ENCODE measurements at places on chromosomes 4 and X.

DNA sequence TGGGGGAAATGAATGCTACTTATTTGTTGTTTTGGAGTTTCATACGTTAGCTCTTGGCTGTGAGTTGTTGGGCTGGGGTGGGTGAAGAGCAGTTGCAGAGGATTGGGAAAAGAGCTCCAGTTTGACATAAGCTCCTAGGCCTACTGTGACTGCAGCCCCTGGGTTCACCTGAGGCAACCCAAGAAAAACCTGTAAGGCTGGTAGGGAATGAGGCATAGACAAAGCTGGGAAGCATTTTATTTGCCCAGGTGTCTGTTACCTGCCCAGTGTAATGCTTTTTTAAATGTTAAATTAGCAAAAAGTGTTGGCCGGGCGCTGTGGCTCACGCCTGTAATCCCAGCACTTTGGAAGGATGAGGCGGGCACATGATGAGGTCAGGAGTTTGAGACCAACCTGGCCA is 160.0 kb downstream of the FHIP1A start:
- no peak for DNase-seq

GRCh38 chr4:118760493-118760892 is 75.3 kb downstream of the METTL14 start:
- DNase-seq = no peak

- no peak for DNase-seq
These were observed 46.9 kb downstream of the TET2 start for GRCh38 chr4:105193536-105193935.

- DNase-seq = no peak
These were observed 86.8 kb downstream of the FAM53A start for GRCh38 chr4:1597021-1597931.

DNA sequence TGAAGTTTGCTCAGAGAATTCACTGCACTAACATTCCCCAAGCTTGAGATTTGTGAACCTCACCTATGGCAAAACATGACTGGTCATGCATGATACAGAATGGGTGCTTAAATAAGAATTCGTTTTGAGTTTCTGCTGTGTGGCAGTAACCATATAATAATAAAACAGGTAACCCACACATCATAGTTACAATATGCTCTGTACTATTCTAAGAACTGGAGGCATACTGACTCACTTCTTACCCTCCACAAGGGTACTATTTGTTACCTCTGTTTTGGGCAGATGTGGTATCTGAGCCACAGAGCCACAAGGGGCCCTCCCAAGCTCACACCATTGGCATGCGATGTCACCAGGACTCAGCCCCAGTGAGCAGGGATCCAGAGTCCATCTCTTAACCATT is 17.6 kb downstream of the SLC2A9 start:
- DNase-seq = no peak

DNA sequence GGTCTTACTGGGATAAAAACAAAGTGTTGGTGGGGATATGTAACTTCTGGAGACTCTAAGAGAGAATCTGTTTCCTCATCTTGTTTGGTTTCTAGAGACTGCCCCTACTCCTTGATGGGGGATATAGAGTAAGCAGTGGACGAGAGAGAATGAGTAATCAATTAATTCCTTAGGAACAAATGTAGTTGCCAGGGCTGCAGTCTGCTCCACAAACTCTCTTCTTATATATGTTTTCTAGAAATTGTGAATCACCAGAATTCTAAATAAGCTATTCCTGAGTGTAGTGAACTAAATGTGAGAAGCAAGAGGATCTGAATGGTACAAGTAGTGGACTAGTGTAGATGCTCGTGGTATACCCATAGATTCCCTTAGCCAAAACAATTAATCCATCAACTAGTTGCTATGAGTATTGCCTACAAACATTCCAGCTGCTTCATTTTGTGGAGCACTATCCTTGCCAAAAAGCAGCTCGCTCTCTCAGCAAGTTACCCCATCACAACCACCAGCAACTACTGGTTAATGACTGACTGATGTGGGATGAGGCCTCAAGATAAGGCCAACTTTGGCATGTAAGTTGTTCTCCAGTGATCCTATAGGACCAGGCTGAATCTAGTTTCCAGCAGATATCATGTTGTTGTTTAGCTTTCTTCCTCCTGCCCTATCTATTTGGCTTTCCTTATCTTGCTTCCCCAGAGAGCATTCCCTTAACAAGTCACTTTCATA is 273.0 kb downstream of the SLC7A11 start:
- no peak for DNase-seq

GRCh38 chr4:147825451-147826287 is 93.8 kb downstream of the ARHGAP10 start:
- DNase-seq = no peak

DNA sequence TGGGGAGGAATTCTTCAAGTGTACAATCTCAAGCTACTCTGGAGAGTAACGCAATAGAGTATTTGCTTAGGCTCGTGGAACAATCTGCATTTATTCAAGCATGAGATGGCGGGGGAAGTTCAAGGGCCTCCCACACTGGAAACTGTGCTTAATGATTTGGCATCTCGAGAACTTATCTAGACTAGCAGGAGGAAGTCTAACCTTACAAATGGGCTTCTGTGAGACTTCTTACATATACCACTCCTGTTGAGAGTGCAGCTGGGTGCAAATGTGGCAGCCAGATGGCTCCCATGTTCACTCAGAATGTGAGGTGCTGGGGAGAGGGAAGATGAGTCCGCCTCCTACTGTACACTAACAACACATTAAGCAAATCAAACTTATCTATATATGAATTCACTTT is 29.3 kb upstream of the PTPN13 start:
- DNase-seq = no peak

DNA sequence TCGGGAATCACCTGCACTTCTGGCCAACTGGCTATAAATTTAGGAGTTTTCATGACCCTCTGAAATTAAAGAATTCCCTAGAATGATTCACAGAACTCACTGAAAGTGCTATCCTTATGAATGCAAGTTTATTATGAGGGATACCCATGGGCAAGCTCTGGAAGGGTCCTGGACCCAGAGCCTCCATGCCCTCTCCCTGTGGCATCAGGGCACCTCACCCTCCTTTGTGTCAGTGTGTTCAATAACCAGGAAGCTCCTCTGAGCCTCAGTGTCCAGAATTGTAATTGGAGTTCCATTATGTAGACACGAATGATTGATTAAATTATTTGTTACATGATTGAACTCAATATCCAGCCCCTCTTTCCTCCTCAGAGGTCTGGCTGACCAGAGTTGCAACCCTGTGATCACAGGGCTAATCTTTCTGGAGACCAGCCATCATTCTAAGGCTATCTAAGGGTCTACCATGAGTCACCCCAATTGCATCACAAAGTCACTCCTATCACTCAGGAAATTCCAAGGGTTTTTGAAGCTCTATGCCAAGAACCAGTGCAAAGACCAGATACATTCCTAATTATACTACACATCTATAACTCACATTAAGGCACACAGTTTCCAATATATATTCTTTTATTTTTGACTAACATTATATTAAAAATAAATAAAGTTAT is 8.9 kb downstream of the ANXA3 start:
- no peak for DNase-seq

DNA sequence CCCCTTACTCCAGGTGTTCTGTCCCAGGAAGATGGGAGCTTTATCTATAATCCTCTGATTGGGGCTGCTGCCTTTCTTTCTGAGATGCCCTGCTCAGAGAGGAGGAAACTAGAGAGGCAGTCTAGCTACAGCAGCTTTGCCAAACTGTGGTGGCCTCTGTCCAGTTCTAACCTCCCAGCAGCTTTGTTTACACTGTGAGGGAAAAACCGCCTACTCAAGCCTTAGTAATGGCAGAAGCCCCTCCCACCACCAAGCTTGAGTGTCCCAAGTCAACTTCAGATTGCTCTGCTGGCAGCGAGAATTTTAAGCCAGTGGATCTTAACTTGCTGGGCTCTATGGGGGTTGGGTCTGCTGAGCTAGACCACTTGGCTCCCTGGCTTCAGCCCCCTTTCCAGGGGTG is 394.9 kb upstream of the PABPC5 start:
- DNase-seq = no peak

DNA sequence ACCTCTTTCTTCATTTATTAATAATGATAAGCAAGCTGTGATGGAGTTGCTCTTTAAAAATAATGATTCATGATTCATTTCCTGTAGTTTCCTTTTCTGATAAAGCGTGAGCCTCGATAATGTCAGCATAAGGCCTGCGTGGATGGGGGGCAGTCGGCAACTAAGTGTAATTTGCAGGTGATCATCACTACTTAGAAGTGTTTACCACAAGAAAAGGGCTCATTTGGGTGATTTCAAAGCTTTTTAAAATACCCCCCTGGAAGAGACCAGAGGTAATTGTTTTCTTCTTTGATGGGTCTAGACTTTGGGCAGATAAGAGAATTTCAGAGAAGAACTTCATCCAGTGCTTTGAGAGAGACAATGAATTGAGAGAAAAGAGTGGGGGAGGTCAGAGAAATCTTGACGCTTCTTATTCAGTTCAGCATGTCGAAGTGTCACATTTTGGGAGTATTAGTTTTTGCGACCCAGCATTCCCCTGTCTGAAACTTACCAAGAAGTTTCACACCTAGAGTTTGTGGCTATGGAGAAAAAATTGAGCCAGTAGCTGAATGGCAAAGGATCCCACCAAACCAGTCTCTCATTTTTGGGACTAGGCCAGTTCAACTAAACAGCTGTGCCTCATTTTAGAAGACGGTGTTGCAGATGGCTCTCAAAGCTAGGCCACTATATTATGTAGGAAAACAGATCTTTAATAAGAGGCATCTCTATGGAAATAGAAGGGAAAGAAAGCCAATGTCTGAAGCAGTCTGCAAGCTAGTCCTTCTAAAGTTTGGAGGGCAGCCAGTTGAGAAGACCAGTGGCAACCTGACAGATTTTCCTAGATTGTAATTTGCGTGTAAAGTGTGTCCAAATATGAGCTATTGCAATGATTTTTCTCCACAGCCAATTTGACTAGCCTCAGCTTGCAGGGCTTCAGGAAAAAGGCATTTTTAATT is 171.0 kb upstream of the PPP1R2C start:
- no peak for DNase-seq

DNA sequence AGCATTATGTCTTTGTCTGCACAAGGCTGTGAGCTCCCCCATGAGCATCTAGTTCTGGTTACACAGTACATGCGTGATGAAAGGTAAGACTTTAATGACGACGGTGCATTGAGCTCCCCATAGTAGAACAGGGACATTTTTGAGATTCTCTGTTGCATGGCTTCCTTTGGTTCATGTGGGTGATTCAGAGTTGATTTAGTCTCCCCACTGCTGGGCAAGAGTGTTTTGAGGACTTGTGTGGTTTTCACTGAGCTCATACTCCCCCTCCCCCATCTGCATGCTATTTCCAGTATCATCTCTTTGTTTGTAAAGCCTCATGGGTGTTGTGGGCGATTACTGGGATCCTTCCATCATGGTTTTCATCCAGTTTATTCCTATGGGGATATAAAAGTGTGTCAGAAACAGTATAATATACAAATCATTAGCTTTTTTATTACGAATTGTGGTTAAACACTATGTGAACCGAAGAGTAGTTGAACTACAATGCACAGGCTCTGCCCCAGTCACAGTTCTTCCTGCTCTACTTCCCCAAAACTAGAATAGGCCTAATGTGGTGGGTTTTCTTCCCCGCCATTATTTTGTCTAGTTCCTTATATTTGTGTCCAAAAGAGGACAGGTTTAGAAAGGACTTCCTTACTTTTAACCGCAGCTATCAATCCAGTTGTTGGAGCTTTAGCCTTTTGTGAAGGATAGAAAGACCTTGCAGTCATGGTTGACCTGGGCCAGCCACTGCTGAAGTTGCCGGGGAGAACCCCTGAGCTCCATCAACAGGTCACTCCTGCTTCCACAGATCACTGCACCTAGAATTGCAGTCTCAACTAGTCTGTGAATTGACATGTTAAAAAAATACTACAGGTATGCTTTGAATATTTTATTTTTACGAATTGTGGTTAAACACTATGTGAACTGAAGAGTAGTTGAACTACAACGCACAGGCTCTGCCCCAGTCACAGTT is 30.4 kb downstream of the KIT start:
- DNase-seq = no peak

DNA sequence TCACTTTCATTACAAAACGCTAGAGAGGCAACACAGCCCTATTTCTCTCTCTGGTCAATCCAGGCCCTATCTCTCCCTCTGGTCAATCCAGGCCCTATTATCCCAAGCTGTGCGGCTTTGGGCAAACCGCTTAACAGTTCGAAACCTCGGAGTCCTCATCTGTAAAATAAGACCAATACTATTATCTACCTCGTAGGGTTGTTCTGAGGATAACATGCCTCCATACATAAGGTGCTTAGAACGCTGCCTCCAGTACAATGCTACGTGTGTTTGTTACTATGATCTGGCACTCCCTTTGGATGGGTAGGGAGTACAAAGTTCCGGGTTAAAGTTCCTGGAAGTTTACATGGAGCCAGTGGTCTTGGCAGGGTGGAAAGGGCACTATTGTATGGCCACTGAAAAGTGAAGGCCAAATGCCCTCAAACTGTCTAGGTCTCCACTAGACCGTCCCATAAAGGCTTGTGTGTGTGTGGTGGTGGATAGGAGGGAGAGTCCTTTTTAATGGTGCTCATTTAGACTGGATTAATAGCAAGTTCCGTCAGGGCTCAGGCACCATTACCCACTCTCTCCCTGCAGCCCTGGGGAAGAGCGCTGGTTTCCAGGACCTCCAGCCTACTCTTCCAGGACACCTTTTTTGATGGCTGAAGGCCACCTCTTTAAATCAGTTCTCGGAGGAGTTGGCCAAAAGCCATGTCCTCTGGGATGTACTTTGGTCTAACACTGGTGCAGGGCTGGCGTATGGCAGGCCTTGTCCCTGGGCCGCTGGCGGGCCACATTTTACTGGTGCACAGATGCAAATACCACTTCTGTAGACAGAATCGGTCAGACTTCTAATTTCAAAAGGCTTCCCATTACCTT is 75.6 kb upstream of the BCOR start:
- DNase-seq = no peak

- no peak for DNase-seq
These were observed 900 bp downstream of the CTAG2 start for GRCh38 chrX:154652311-154653047.

GRCh38 chr4:36722986-36723385 is 441.6 kb downstream of the DTHD1 start:
- DNase-seq = no peak

DNA sequence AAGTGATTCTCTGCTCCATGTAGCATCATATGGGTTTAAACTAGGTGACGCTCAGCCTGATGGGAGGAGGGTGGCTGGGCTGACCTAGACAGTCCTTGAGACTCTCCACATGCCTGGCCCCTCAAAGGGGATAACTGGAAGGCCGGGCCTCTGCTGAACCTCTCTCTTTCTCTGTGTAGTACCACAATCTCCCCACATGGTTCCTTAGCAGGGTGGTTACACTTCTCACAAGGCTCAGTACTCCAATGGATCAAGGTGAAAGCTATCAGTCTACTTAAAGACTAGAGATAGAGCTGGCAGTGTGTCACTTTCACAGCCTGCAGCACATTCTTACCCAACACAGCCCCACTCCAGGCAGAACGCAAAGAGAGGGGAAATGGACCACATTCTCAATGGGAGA is 80.4 kb downstream of the LDB2 start:
- no peak for DNase-seq

- DNase-seq = no peak
These were observed 56.6 kb upstream of the TMEM184C start for GRCh38 chr4:147560625-147561024.

GRCh38 chr4:147829401-147830101 is 97.7 kb downstream of the ARHGAP10 start:
- DNase-seq = no peak

- DNase-seq = no peak
These were observed 191.0 kb downstream of the SCFD2 start for GRCh38 chr4:53174823-53175222.

GRCh38 chrX:2383144-2383543 is 117.6 kb downstream of the DHRSX start:
- DNase-seq = no peak

GRCh38 chrX:24332878-24333277 is 19.0 kb upstream of the SUPT20HL2 start:
- DNase-seq = no peak
